NCI-H226 (cell line): ENCODE measurements at places on chromosomes 7 and 10.

DNA sequence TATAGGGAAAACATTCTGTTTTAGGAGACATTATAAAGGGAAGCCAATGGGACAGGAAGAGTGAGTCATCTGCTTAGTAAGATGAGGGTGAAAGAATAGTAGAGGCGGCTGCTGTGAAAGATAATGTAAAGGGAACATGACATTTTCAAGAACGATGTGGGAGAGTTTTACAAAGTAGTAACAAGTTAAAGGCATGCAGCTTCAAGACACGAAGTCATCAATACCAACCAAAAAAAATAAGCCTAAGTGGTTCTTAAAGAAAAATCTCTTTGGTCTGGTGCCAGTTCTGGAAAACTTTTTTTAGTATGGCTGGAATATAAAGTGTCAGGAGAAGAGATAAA, 6.1 kb downstream of the GSTO1 start:
- peak; percentile 24 for DNase-seq

GRCh38 chr7:3922175-3922635, 621.2 kb downstream of the SDK1 start:
- peak; percentile 98 for DNase-seq

- DNase-seq, result no peak
These were observed 3.9 kb downstream of the LSMEM1 start for GRCh38 chr7:112484671-112485167.

GRCh38 chr10:66678521-66678920, 247.3 kb upstream of the LRRTM3 start:
- peak; percentile 28 for DNase-seq

DNA sequence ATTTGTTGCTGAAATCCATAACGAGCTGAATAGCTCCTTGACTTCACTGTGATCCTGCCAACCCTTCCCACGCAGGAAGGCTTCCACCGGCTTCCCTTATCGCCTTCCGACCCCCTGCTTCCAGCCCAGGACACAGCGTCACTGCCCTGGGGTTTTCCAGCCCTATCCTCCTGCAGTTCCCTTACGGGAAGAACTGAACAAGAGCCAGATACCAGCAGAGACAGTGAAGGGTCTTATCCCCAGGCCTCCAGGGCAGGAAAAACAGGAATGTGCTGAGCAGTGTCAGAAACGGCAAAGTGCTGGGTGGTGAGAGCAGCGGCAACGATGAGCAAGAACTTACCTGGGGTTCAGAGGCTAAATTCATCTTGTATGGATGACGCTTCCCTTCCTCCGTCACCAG, 22.4 kb downstream of the PDLIM1 start:
- peak; percentile 99 for DNase-seq

GRCh38 chr10:88070080-88070880, 206.9 kb downstream of the PTEN start:
- DNase-seq, result no peak

GRCh38 chr7:5500777-5501350, 77.2 kb upstream of the TNRC18 start:
- no peak for DNase-seq

GRCh38 chr10:101934686-101935305, 91.2 kb upstream of the KCNIP2 start:
- DNase-seq, result no peak

DNA sequence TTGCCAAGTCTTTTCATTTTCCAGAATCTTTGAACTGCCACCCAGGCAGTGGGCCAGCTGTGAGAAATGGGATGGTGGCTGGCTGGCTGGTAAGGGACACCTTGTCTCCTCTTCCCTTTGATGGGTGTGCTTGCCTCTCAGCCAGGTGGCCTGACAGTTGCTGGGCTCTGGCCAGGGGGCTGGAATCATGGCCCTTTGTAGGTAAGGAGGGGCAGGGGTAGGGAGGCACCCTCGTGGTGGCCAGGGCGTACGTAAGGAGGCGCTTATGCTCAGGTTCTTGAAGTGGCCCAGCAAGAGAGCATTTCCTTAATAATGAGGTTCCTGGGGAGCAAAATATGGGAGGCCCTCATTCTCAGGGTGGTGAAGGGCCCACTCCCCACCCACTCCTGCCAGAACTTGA, 33.0 kb upstream of the GOLGA7B start:
- DNase-seq, result no peak

GRCh38 chr10:117462424-117462792, 80.1 kb upstream of the EMX2 start:
- peak; percentile 9 for DNase-seq
